ENCODE measurements at places on chromosomes 4 and X. TPM values are rescaled to one million over a fixed set of nuclear protein-coding genes. Genes with fewer than 3 reads are reported as not detected.

The HNRNPH2 gene
- total RNA-seq: 62.2 TPM

The KLKB1 gene
- total RNA-seq: 0.34 TPM

The CNOT6L gene
- total RNA-seq: 21.4 TPM

The LNX1 gene
- total RNA-seq: not detected

The RHOXF1 gene
- not detected for total RNA-seq

The AMTN gene
- not detected for total RNA-seq

The PRIMPOL gene
- 15.6 TPM for total RNA-seq

The OSTC gene
- total RNA-seq: 96.7 TPM

The PABPC5 gene
- total RNA-seq: 4.1 TPM

The ANAPC4 gene
- 22.7 TPM for total RNA-seq

The UPF3B gene
- total RNA-seq: 1.5 TPM

The TMEM35A gene
- total RNA-seq: not detected

The MCUB gene
- 5.5 TPM for total RNA-seq

The POLN gene
- total RNA-seq: 5.5 TPM

The BEND2 gene
- not detected for total RNA-seq

The TMEM271 gene
- total RNA-seq: not detected

The TLR1 gene
- 6.3 TPM for total RNA-seq

The TGIF2LX gene
- not detected for total RNA-seq

The ARHGAP36 gene
- total RNA-seq: not detected

The EGF gene
- under 0.01 TPM for total RNA-seq

The MAGEA10 gene
- not detected for total RNA-seq

The ZCCHC4 gene
- 11.6 TPM for total RNA-seq

The DCHS2 gene
- total RNA-seq: not detected

The ADGRG2 gene
- under 0.01 TPM for total RNA-seq

The PIR gene
- 166 TPM for total RNA-seq

The DIPK2B gene
- not detected for total RNA-seq

The MID1 gene
- total RNA-seq: 75.2 TPM

The CLNK gene
- not detected for total RNA-seq

The CXorf38 gene
- total RNA-seq: 20.0 TPM

The ADH7 gene
- total RNA-seq: not detected

The REPS2 gene
- 4.3 TPM for total RNA-seq

The PHKA1 gene
- total RNA-seq: 6.5 TPM

The LUZP4 gene
- total RNA-seq: not detected

The XAGE1B gene
- total RNA-seq: not detected

The MAGEA2B gene
- not detected for total RNA-seq

The PLP1 gene
- total RNA-seq: 300 TPM

The PAGE1 gene
- total RNA-seq: not detected

The PNMA6F gene
- not detected for total RNA-seq

The SSX4 gene
- total RNA-seq: under 0.01 TPM

The RBM10 gene
- 42.7 TPM for total RNA-seq

The SH3RF1 gene
- 10.9 TPM for total RNA-seq

The DCAF12L2 gene
- total RNA-seq: not detected

The FNIP2 gene
- total RNA-seq: 70.9 TPM

The IRAK1 gene
- total RNA-seq: 54.3 TPM

The ITIH6 gene
- total RNA-seq: 0.73 TPM

The ETDA gene
- not detected for total RNA-seq

The PCDH19 gene
- not detected for total RNA-seq

The IL2 gene
- not detected for total RNA-seq

The WDR44 gene
- 9.7 TPM for total RNA-seq

The TXK gene
- 0.15 TPM for total RNA-seq

The MAGEE2 gene
- total RNA-seq: not detected

The FRMD7 gene
- not detected for total RNA-seq

Data from melanocyte of skin (primary cell).